ENCODE measurements at places on chromosomes 7 and 10. TPM values are rescaled to one million over a fixed set of nuclear protein-coding genes. Genes with fewer than 3 reads are reported as not detected.

Gene MOGAT3
- not detected for total RNA-seq

Gene EPO
- not detected for total RNA-seq

Gene TAS2R5
- total RNA-seq = 0.43 TPM

Gene SMKR1
- not detected for total RNA-seq

Gene TMEM225B
- 1.3 TPM for total RNA-seq

Gene MET
- 20.2 TPM for total RNA-seq

Gene PNLIPRP2
- total RNA-seq = not detected

Gene ERVW-1
- not detected for total RNA-seq

Gene PTER
- 4.6 TPM for total RNA-seq

Gene RTKN2
- total RNA-seq = 0.47 TPM

Gene CYP2C19
- total RNA-seq = not detected

Gene TSPAN33
- 0.16 TPM for total RNA-seq

Gene HOXA2
- total RNA-seq = 0.43 TPM

Gene SLC16A9
- 0.26 TPM for total RNA-seq
